ENCODE measurements at places on chromosomes 5 and 9.

GRCh38 chr9:36165826-36166167 lies 3.4 kb upstream of the CCIN start:
- no peaks in the 10 kb centered on the region for H3K27me3 ChIP-seq
- peaks cover 2% of the 10 kb centered on the region for H3K36me3 ChIP-seq
- no peak overlapping the region for H3K27ac ChIP-seq
- H3K4me3 ChIP-seq: peak overlapping the region; percentile 9

GRCh38 chr5:89584339-89584956 lies 701.5 kb upstream of the MEF2C start:
- DNase-seq: no peak
- no peaks in the 10 kb centered on the region for H3K36me3 ChIP-seq
- no peaks in the 10 kb centered on the region for H3K4me1 ChIP-seq

DNA sequence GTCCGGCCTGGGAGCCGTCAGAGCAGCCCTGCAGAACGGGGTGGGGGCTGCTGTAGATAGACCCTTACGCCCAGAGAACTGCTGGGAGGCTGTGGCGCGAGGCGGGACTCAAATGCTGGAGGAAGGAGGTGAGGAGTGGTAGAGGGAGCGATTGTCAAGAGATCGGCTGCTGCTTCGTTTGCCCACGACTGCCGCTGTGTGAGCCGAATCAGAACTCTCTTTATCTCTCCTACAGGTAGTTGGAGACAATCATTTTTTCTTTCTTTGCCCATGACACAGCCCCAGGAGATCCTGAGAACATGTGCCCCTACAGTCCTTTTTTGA lies 456 bp downstream of the ZNF79 start:
- peaks cover 27% of the 10 kb centered on the region for H3K36me3 ChIP-seq
- H3K4me1 ChIP-seq: peaks cover 43% of the 10 kb centered on the region
- peak overlapping the region; percentile 93 for H3K27ac ChIP-seq
- no peaks in the 10 kb centered on the region for H3K27me3 ChIP-seq
- H3K4me3 ChIP-seq: peak overlapping the region; percentile 98

DNA sequence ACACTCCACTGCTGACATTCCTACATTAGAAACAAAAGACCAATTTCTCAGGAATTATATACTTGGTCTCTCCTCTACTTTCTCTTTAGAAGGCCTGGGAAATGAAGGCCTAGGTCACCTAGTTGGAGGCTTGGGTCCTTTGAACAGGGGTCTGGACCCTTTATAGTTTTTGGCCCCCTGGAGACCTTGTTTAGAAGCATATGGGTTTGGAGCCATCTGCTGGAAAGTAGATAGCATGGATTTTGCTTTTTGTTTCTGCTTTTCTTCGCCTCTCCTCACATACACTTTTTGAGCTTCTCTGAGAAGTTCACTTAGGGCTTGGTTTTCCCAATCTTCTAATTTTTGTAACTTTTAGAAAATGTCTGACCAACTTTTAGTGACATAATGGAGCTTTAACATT lies 67.1 kb upstream of the CDK20 start:
- DNase-seq: no peak
- H3K27me3 ChIP-seq: peaks cover 17% of the 10 kb centered on the region
- H3K36me3 ChIP-seq: peaks cover 15% of the 10 kb centered on the region
- H3K4me3 ChIP-seq: no peak overlapping the region
- H3K4me1 ChIP-seq: no peaks in the 10 kb centered on the region

GRCh38 chr5:3230941-3231340 lies 364.7 kb upstream of the IRX1 start:
- no peaks in the 10 kb centered on the region for H3K4me1 ChIP-seq
- no peaks in the 10 kb centered on the region for H3K36me3 ChIP-seq
- H3K27me3 ChIP-seq: no peaks in the 10 kb centered on the region
- no peak overlapping the region for H3K4me3 ChIP-seq
- no peak for DNase-seq

DNA sequence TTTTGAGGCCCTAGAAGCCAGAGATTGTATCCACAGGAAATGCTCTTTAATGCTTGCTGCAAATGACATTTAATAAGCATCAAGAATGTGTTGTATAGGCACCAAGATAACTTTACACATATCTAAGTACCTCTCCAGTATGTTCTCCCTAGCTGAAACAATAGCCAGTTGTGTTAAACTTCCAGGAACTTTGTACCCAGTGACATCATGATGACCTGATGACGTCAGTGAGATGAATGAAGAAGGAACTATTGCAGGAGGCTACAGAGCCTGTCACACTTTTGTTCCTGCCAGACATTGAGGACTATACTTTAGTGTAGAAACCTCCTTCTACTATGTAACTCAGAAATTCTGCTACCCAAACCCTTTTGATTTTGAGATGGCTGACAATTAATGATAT lies 129.8 kb downstream of the CD180 start:
- no peak for DNase-seq
- H3K27ac ChIP-seq: no peak overlapping the region
- H3K36me3 ChIP-seq: peaks cover 19% of the 10 kb centered on the region
- peaks cover 22% of the 10 kb centered on the region for H3K4me1 ChIP-seq
- no peaks in the 10 kb centered on the region for H3K27me3 ChIP-seq

GRCh38 chr9:93305497-93306020 lies 121.6 kb downstream of the WNK2 start:
- no peak overlapping the region for H3K4me3 ChIP-seq
- H3K27me3 ChIP-seq: no peaks in the 10 kb centered on the region
- peaks cover 2% of the 10 kb centered on the region for H3K4me1 ChIP-seq
- DNase-seq: peak; percentile 4
- H3K27ac ChIP-seq: no peak overlapping the region

DNA sequence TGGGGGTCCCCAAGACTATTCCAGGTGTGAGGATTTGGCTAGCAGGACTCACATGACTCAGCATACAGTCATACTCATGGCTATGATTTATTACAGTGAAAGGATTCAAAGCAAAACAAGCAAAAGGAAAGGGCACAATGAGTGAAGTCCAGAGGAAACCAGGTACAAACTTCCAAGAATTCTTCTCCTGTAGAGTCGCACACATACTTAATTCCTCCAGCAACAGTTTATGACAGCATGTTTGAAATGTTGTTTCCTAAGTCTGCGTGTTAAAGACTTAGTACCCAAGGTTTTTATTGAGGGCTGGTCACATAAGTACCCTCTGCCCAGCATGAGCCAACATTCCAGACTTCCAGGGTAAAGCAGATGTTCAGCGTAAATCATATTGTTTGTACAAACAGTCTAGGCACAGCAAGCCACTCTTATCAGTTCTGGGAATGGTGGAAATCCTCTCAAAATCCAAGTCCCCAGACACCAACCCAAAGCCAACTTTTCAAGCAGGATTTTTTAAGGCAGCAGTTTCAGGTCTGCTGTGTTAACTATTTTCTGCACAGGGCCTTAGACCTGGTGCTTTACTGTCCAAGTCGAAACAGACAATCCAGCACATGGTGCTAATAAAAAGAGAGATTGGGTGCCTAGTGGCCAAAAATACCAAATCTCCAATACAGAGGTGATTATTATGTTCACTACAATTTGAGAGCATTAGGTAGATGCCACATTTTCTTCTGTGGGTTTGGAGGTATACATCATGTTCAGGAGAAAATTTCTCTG lies 18.6 kb upstream of the RICTOR start:
- H3K4me1 ChIP-seq: peaks cover 4% of the 10 kb centered on the region
- no peak overlapping the region for H3K27ac ChIP-seq
- H3K36me3 ChIP-seq: no peaks in the 10 kb centered on the region
- no peak overlapping the region for H3K4me3 ChIP-seq
- H3K27me3 ChIP-seq: peaks cover 16% of the 10 kb centered on the region
- DNase-seq: no peak

- DNase-seq: no peak
- H3K4me3 ChIP-seq: no peak overlapping the region
- no peak overlapping the region for H3K27ac ChIP-seq
- no peaks in the 10 kb centered on the region for H3K36me3 ChIP-seq
- H3K27me3 ChIP-seq: no peaks in the 10 kb centered on the region
- H3K4me1 ChIP-seq: no peaks in the 10 kb centered on the region
Measured at GRCh38 chr5:10145923-10146401, 103.7 kb downstream of the ATPSCKMT start.

DNA sequence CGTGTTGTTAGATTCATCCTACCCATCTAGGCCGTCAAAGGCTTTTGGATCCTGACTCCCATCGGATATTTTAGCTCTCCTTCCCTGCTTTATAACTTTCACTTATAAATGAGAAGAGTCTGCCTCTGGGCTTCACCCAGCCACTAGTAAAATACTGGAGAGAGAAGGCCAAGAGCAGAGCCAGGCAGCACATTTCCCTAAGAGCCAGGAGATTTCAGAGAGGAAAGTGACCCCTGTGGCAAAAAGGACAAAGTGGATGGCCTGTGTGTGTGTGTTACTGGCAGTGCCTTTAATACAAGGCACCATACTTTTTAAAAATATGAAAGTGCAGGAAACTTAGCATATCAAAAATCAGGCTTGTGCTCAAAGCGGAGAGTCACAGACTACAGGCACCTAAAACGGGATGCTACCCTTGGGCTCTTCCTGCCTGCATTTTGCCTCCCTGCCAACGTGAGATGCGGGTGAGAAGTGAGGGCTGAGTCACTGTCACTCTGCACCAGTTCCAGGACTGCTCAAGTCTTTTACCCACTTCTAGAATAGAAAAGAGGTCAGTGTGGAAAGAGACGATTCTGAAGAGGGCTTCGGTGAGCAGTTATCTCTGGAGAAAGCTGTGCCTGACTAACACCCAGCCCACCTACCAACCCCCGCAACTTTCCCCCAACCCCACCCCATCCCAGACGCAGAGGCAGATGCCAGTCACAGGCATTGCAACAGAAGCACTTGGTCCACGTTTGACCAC lies 15.9 kb downstream of the NFIL3 start:
- peaks cover 16% of the 10 kb centered on the region for H3K4me1 ChIP-seq
- peaks cover 53% of the 10 kb centered on the region for H3K36me3 ChIP-seq
- H3K4me3 ChIP-seq: no peak overlapping the region
- no peak for DNase-seq

GRCh38 chr5:132475497-132475882 lies 15.1 kb downstream of the IRF1 start:
- H3K27me3 ChIP-seq: no peaks in the 10 kb centered on the region
- no peaks in the 10 kb centered on the region for H3K36me3 ChIP-seq
- H3K27ac ChIP-seq: no peak overlapping the region
- no peak overlapping the region for H3K4me3 ChIP-seq

GRCh38 chr5:160036884-160037283 lies 27.9 kb downstream of the TTC1 start:
- H3K27me3 ChIP-seq: no peaks in the 10 kb centered on the region
- peaks cover 33% of the 10 kb centered on the region for H3K36me3 ChIP-seq
- DNase-seq: no peak
- no peaks in the 10 kb centered on the region for H3K4me1 ChIP-seq

DNA sequence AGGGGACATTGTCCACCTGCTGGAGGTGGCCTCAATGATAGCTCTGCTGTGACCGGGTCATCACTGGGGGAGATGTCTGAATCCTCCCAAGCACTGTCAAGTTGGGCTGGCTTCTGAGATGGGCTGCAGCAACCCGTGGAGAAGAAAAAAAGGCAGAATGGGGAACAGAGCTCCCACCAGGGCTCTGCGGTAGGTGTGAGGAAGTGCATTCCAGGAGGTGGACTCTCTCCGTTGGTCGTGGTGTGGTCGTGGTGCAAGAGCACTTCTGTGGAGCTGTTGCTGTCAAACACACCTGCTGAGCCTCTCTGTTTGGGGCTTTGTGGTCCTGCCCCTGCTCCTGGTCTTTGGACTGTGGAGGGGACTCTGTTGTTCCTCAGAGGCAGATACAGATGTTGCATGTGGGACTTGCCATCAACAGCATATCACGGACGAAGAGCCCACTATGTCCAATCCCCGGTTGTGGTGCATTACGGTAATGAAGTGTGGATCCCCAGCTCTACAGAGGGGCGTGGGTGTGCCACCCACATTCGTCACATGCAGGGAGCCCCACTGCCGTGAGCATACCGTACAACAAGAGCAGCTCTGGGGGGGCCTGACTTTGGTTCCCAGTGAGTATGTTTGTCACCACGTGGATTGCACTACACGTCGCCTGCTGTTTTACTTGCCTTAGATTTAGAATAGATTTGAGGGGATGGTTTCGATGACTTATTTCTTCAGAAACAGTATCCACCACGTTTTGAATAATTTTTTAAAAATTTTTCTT lies 36.0 kb upstream of the PITX1 start:
- no peak for DNase-seq
- no peaks in the 10 kb centered on the region for H3K36me3 ChIP-seq
- H3K27ac ChIP-seq: no peak overlapping the region
- no peaks in the 10 kb centered on the region for H3K4me1 ChIP-seq
- no peak overlapping the region for H3K4me3 ChIP-seq

DNA sequence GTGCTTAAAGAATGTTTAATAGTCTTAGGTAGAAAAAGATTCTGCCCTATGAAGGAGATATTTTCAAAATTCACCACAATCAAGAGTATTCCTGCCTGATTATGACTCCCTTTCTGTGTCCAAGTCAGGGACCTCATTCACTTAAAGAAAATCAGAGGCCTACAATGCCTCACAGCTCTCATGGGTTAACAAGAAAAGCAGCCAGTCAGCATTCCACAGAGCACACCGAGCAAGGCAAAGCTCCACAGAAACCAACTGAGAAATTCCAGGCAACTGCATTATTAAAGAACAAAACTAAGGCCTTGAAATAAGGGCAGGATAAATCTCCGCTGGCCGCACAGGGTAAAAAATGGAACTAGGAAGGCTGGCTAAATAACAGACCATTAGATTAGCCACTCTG lies 161.1 kb downstream of the TARS1 start:
- H3K4me3 ChIP-seq: no peak overlapping the region
- peaks cover 2% of the 10 kb centered on the region for H3K27me3 ChIP-seq
- no peak for DNase-seq
- no peaks in the 10 kb centered on the region for H3K4me1 ChIP-seq

All from activated CD4-positive, alpha-beta memory T cell treated with anti-CD3 and anti-CD28 coated beads for 36 hours (primary cell).